T-helper 1 cell (primary cell): ENCODE measurements at places on chromosomes 2 and 18.

GRCh38 chr2:96325041-96325883 is at the start of gene ITPRIPL1:
TSS of gene ITPRIPL1 (plus strand) at chr2:96325317. CDS start at chr2:96325840, 523 bp downstream.
- peak; percentile 26 for DNase-seq

DNA sequence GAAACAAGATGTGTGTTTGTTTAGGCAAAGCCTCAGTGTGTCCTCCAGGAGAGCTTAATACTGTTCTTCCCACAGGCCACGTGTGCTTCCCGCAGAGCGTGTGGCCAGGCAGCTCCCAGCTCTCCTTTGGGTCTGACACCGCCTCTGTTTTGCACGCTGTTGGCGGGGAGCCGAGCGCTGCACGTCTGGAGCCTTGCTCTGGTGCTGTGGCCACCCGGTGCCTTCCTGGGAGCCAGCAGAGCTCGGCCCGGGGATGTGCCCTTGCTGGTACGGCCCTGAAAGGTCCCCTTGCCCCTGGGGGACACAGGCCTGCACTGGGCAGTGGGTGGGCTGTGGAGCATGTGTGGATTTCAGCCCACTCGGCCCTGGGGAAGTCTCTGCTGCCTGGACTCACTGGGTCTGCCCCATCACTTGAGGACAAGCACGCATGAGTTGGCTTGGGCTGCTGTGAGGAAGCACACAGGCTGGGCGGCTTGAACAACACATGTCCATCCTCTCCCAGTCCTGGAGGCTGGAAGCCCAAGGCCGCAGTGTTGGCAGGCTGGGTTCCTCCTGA is 160.7 kb upstream of the HDAC4 start:
- no peak for DNase-seq

- no peak for DNase-seq
These were observed 125.7 kb upstream of the RND3 start for GRCh38 chr2:150612957-150613710.

DNA sequence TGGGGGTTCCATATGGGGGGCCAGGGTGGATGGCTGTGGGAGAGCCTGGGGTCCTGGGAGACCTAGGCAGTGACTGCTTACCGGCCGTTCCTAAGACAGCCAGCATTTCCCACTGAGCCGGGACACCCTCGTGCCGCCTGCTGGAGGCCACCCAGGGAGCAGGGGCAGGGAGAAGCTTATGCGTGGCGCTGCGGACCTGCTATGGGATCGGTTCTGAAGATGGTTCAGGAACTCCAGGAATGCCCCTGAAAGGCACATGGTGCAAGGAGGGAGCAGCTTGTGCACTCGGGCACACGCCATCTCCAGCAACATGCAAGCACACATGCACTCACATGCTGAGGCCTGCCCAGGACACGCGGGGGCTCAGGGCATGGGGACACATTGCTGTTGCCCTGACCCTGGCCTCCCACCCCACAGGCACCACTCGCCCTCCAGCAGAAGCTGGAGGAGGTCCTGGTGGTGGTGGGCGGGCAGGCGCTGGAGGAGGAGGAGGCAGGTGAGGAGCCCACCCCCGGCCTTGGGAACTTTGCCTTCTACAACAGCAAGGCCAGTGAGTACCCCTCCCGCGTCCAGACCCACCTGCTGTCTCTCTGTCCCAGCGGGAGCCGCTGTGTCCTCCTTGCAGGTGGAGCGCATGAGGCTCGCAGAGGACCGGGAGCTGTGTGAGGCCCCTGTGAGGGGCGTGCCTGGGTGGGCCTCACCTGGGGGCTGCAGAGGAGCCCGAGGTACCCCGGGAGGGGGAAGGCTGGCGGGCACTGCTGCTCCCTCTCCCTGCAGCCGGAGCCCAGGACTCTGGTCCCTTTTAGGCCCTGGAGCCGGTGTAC is 4.1 kb downstream of the KLHL30 start:
- no peak for DNase-seq

DNA sequence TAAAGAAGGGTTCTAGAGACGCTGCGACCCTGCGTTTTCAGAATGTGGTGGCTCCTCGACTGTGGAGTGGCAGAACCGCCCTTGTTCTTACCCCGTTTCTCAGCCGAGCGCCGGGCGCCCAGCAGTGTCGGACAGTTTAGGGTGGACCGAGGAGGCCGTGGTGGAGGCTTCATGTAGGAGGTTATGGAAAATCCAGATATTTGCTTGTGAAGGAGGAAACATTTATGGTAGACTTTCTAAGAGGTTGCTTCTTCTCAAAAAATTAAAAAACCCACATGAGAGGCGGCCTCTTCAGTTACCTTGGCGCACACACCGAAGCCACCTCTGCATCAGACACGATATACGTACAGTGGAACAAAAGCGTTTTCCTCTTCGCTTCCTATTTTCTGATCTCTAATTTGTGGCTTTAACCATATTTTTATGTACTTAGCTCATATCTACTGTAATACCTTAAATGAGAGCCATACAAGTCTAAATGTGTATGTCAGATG is 120.8 kb downstream of the NFATC1 start:
- no peak for DNase-seq

GRCh38 chr2:12106440-12107080 is 360.1 kb downstream of the LPIN1 start:
- peak; percentile 40 for DNase-seq

- no peak for DNase-seq
These were observed 324.0 kb downstream of the PARD3B start for GRCh38 chr2:204869132-204869823.

DNA sequence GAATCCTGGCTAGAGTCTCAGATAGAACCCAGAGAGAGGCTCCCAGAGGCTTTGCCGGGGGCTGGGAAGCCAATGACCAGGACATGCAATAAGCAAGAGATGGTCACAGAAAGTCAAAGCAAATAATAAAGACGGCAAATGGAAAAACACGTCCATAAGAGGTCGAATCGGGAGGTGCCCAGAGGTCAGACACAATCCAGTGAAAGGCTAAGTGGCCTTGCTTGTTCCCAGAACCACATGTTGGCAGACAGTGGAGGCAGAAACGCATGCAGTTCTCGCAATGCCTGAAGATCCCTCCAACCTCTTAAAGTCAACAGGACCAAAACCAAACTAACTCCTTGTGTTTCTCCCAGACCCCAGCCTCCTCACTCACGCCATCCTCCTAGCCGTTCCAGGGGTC is 3.0 kb downstream of the CYB5A start:
- no peak for DNase-seq

GRCh38 chr2:207929923-207930322 is 95.4 kb downstream of the PLEKHM3 start:
- DNase-seq = no peak
